ENCODE measurements at places on chromosomes 1 and 21.

GRCh38 chr1:218336328-218336727, 8.8 kb upstream of the TGFB2 start:
- DNase-seq = no peak

DNA sequence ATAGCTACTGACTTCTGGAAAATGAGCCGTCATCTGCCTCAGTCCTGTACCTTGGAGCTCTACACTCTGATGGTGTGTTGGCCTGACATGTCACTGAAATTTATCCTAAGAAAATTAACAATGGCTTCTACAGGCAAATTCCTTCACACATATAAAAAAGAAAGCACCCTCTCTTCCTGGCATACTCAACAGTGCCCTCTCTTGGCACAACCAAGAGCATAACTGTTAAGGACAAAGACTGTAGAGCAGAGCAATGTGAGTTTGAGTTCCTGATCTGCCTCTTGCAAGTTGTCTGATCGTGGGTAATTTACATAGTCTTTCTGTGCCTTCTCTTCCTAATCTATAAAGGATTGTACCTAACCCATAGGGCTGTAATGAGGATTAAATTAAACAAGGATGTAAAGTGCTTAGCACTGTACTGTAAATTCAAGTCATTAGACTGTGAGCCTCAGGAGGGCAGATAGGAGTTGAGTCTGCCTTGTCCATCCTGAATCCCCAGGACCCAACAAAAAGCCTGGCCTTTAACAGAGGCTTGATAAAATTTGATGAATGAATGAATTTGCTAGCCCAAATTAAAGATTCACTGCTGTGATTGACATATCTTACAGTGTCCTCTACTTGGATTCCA, 83.5 kb downstream of the SYF2 start:
- peak; percentile 74 for DNase-seq

DNA sequence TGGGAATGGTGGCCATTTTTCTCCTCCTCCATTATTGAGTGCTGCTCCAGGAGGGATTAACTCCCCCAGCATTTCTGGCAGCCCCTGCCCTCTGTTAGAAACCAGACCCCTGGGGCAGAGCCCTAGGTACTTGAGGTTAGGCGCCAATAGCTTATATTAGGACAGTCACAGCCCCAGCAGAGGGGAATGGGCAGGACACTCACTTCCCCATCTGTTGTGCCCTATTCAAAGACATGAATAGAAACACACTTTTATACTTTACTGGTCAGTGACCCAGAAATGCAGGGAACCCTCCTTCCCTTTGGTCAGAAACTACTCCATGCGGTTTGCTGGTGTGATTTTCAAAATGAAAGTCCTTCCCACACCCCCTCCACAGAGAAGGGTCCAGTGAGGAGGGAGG, 267.7 kb downstream of the PTBP2 start:
- no peak for DNase-seq

GRCh38 chr1:166960858-166961474, 14.4 kb downstream of the ILDR2 start:
- DNase-seq = no peak

- no peak for DNase-seq
Measured at GRCh38 chr21:46126309-46127238, 28.7 kb downstream of the COL6A2 start.

GRCh38 chr1:243642936-243643335, 207.1 kb downstream of the AKT3 start:
- peak; percentile 5 for DNase-seq

GRCh38 chr1:1929639-1930545, 10.8 kb upstream of the TMEM52 start:
- no peak for DNase-seq

DNA sequence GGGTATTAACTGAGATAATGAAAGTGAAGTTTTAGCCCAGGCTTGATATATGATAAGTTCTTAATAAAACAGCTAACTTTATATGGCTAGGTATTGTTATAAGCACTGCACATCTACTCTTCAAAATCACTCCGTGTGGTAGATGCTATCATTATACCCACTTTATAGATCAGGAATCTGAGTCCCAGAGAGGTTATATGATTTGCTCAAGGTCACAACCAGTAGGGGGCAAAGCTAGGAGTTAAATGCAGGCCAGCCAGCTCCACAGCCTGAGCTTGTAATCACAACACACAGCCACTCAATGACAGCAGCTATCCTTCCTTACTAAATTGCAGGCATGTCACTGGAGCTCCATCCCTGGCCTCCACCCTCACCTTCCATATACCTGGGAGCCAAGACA, 115.8 kb downstream of the CAPN8 start:
- DNase-seq = peak; percentile 14

- no peak for DNase-seq
Measured at GRCh38 chr1:165897326-165898303, 70.2 kb downstream of the UCK2 start.

- DNase-seq = no peak
Measured at GRCh38 chr1:86779308-86780191, 75.2 kb downstream of the SH3GLB1 start.

DNA sequence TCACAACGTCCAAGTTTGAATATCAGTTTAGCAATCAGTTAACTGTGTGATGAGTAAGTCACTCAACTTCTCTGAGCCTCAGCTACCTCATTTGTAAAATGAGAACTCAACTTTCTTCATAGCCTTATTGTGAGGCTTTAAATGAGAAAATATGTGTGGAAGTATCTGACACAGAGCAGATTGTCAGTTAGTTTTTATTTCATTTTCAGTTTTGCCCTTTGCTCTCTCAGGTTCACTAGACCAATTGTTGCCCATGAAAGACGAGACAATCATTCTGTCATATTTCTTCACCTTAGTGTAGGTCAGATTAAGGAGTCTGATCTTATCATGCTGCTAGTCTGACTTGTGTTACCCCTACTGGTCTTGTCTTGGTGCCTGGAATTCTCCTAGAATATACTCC, 232.8 kb upstream of the PTBP2 start:
- no peak for DNase-seq

GRCh38 chr1:33055210-33056008, 18.7 kb upstream of the AK2 start:
- peak; percentile 90 for DNase-seq

DNA sequence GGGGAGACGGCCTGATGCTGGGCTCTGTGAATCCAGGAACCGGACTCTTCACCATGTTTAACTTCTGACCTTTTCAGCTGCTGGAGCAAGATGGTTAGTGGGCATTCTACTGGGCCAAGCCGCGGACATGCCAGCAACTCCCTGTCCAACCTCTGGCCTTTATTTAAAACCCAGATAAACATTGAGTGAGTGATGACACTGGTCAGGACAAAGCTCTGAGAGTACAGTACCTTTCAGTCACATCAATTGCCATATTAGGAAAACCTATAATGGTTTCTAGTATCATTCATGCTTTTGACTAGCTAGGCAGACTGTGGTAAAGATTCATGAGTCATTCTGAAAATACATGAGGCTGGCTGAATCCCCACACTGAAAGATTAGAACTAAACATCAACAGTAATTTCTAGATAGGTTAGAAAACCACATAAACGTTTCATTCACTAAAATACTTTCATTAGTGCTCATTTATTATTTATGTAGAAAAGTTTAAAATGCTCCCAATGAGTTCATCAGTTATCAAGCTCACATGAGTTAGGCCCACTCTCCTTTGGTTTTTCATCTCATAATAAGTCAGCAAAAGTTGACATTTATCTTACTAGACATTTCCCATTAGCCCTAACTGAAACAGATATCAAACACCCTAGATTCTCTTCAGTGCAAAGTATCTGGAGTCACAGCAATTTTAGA, 7.1 kb upstream of the ACTA1 start:
- DNase-seq = no peak

DNA sequence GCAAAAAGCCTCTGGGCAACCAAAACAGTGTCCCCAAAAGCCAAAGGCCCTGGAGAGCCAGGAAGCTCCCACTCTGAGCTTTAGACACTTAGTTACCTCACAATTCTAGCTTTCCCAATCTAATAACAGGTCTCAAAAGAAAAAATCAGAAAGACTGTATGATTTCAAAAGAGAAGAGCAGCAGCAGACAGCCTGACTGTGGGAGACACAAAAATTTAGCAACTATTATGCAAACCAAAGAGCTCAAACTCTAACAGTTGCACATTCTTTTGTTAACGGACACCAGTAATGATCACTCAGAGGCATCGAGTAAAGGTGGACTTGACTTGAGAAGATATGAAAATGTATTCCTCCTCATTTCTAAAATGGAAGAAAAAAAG, 160.1 kb downstream of the SLC45A1 start:
- DNase-seq = no peak

- no peak for DNase-seq
Measured at GRCh38 chr1:175801979-175802378, 58.6 kb upstream of the TNR start.

- DNase-seq = no peak
Measured at GRCh38 chr1:25111706-25112105, 120.6 kb downstream of the SYF2 start.

- DNase-seq = peak; percentile 87
Measured at GRCh38 chr1:27007909-27008582, 4.6 kb downstream of the TENT5B start.

GRCh38 chr1:171610385-171610784, 11.7 kb upstream of the MYOCOS start:
- no peak for DNase-seq

DNA sequence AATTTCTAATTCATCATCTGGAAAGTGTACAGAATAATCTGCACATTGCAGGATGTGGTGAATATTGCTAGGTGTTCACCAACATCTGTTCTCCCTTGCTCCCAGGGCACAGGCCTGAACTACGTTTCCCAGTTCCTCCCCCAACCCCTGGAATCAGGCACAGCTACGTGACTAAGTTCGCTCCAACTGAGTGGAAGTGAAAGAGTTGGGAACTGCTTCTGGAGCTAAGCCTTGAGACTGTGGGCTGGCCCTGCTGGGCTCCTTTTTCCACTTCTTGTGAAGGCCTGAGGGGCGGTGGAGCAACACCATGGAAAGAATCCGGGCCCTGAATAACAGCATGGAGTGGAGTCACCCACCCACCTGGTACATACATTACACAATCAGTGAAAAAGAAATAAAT, 534.6 kb downstream of the SMYD3 start:
- no peak for DNase-seq

DNA sequence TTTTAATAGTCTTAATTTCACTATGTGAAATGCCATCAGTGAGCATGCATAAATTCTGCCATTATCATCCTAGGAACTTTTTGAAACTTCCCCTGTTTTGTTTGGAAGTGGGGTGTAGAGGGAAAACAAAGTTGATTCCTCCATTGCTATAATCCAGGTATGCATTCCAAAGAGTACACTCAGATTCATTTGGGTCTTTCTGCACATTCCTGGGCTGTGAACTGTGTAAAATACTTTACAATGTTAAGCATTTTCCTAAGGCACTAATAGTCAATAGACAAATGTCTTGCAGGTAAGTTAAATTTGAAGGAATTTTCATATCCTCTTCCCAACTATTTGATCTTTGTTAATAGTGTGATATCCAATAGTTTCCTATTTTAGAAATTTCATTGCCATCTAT, 36.2 kb downstream of the SGIP1 start:
- no peak for DNase-seq

- no peak for DNase-seq
Measured at GRCh38 chr1:52502789-52503188, 50.1 kb downstream of the TUT4 start.

DNA sequence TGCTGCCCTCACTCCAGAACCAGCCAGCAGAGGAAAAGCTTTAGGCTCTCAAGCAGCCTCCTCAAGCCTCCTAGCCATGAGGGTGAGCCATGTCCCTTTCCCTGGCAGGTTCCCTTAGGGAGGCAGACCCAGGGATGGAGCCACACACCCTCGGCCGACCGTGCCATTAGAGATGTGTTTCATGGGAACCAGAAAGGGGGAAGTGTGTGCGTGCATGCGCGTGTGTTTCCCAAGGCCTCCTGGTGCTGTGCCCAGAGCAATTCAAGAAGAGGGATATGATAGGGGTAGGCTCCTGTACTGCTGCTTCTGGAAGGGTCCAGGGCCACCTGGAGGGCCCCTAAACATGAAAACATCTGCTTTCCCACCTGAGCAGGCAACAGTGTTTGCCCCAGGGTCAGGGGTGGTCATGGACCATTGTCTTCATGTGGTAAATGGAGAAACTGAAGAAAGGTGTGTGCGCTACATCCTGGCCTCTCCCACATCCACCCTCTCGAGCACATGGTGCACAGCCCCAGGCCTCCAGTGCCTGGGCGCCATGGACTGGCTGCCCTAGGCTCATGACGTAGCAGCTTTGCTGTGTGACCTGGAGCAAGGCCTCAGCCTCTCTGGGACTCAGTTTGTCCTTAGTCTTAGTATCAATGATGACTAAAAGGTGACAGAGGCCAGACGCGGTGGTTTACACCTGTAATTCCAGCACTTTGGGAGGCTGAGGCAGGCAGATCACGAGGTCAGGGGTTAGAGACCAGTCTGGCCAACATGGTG, 48.1 kb downstream of the SYF2 start:
- no peak for DNase-seq

DNA sequence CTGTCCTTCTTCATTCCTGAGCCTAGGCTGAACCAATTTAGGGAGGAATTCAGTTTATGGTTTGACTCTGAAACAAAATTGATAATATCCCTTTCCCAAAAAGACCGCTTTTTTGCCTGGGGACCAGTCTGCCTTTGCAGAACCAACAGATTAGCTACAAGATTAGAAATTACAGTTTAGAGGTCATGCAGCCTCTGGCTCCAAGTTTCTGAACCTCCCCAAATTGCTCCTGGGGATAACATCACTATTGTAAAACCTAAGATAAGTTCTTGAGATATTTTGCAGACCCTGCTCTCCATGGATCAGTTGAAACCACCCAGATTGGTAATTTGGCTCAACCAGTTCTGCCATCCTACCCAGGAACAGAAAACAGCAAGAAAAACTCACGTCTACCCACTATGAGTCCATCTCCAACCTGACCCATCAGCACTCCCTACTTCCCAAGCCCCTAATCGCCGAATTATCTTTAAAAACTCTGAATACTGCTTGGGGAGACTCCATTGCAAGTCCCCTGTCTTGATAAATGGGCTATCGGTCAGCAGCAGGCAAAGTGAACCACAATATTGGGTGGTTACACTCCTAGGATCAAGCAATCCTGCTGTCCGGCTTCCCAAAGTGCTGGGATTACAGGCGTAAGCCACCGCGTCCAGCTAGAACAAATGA, 605 bp upstream of the RABGGTB start:
- DNase-seq = no peak

GRCh38 chr21:41121785-41122415, 46.1 kb upstream of the BACE2 start:
- peak; percentile 82 for DNase-seq

DNA sequence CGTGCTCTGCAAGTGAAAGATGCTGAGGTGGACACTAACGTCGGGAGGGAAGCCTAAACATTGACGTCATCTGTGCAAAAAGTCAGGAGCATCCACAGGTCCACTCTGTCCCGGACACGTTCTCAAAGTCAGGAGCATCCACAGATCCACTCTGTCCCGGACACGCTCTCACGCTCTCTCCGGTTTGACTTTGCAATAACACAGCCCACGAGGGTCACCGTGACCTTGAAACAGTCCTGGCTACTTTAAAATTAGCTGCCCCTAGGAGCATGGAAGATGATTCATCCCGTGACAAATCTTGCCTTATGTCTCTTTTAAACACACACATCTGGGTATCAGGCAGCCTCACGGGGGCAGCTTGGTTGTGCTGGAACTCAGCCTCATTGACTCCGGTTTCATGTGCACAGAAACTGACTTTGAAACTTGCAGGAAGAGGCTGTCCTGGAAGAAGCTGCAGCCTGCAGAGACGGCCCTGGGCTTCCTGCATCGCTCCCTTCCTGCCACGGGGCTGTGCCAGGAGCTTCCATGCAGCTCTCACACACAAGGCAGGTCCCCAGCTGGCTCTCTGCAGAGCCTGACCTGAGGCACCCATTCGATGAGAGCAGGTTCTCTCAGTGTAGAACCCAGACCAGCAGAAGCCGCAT, 18.1 kb upstream of the COL18A1 start:
- DNase-seq = no peak

- peak; percentile 79 for DNase-seq
Measured at GRCh38 chr1:246066573-246066972, 440.5 kb downstream of the SMYD3 start.

Measured in GM23338 (cell line).